ENCODE measurements at places on chromosomes 7 and 10.

- DNase-seq = no peak
Observed at GRCh38 chr7:151792636-151793035, 84.3 kb downstream of the PRKAG2 start.

DNA sequence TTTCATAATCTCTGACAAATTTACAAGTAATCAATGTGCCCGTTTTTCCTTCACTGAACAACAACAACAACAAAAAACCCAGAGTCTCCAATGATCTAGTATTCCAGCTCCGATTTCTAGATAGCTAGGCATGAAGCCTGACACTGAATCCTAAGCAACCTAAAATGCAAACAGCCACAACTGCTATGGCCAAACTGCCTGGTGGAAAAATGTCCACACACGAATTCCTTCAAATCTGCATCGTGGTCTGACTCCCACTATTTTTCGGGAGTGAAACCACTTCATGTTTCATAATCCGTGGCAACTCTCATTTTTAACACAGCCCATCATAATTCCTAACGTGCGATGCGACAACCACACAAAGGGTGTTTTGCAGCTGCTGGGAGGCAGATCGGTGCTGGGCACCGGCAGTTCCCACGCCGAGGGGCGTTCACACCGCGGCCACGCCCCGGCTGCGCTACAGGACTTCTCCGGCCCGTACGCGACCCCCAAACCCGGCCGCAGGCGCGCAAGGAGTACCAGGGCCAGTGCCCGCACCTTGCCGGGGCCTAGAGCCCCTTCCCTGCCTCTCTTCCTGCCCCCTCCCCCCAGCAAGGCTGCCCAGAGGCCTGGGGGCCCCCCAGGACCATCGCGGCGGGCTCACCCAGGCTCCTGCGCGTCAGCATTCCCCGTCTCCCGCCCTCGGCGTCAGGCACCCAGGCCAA lies 814 bp downstream of the RUFY2 start:
- no peak for DNase-seq

DNA sequence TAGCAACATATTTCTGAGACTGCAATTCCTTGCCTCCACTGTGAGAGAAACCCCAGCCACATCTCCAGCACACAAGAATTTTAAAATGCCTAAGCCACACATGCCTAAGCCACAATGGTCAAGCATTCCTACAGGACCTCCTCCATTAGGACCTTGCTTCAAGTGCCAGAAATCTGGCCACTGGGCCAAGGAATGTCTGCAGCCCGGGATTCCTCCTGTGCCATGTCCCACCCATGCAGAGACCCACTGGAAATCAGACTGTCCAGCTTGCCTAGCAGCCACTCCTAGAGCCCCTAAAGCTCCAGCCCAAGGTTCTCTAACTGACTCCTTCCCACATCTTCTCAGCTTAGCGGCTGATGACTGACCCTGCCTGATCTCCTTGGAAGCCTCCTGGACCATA lies 117.5 kb downstream of the AHR start:
- DNase-seq = no peak

GRCh38 chr7:130419658-130420057 lies 21.2 kb downstream of the CEP41 start:
- DNase-seq = no peak

- no peak for DNase-seq
Observed at GRCh38 chr10:66209025-66209424, 716.8 kb upstream of the LRRTM3 start.

DNA sequence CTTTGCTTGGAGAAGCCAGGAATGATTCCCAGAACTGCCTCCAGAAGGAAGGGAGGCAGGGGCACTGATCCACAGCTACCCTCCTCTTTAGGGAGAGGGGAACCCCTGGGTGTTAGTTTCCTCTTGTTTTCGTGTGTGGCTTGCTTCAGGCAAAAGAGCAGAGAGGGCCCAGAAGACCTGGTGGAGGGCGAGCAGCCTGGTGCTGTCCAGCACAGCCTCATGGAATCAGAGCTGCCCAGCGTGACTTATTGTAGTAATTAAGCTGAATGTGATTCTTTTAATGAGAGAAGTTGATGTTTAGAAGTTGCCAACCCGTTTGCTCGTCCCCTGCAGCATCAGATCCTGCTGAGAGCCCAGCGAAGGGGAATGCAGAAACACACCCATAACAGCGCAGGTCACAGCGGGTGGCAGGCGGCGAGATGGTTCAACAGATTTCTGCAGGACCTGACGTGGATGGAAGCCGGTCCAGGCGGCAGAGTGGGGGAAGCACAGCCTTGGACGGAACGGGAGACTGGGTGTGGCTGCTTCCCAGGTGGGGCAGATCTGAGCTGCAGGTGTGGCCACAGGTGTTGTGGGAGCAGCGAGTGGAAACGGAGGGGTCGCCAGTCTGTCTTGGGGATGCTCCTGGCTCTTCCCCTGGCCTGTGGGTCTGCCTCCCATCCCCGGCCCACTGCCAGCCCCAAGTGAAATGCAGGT lies 53.7 kb upstream of the SHH start:
- DNase-seq = peak; percentile 52

DNA sequence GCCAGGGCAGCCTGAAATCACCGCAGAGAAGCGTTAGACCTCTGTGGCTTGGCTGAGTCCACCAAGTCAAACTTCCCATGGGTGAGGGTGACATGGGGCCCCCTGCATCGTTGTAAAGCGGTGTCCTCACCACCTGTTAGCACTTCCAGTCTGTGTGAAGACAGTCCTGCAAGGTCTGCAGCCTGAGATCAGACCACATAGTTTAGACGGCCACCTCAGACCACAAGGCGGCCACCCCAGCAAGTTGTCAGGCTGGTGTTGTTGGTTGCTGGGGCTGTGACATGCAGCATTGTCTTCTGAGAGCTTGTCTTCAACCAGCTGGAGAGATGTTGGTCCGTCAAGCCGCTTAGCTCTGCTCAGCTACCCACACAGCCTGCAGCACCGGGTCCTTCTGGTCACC lies 44.1 kb upstream of the TARP start:
- DNase-seq = no peak

DNA sequence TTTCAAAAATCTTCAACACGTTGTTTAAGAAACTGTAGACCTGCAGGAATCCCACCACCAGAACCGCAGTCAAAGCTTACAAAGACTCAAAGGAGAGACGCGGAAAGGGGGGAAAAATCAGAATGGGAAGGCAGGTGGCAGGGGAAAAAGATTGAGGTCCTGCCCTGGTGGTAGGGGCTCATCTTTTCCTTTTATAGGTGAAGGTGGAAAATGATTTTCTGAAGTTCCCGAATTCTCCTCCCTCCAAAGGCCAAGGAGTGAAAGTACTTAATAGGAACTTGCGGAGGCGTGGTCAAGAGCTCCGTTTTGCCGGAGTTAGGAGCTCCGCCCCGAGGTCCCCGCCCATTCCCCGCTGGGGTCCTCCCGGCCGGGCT lies 724 bp downstream of the BBIP1 start:
- DNase-seq = peak; percentile 98

DNA sequence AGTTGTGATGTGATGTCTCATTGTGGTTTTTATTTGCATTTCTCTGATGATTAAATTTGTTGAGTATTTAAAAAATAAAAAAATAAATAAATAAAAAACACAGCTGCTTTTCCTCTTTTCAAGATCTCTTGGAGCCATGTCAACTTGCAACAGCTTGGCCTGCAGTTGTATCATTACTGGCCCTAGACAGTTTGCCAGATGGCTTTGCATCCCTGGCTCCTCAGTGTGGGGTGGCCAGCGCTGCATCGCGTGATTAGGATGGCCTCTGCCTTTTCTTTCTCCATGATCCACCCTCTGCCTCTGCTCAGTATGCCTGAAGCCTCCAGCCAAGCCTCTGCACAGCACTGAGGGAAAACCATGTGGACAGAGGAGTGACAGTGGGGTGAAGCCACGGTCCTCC lies 96.8 kb downstream of the PPP1R3C start:
- no peak for DNase-seq

- no peak for DNase-seq
Observed at GRCh38 chr7:92306153-92306552, 60.4 kb downstream of the ANKIB1 start.

- DNase-seq = no peak
Observed at GRCh38 chr7:128755075-128755818, 16.1 kb downstream of the CALU start.

DNA sequence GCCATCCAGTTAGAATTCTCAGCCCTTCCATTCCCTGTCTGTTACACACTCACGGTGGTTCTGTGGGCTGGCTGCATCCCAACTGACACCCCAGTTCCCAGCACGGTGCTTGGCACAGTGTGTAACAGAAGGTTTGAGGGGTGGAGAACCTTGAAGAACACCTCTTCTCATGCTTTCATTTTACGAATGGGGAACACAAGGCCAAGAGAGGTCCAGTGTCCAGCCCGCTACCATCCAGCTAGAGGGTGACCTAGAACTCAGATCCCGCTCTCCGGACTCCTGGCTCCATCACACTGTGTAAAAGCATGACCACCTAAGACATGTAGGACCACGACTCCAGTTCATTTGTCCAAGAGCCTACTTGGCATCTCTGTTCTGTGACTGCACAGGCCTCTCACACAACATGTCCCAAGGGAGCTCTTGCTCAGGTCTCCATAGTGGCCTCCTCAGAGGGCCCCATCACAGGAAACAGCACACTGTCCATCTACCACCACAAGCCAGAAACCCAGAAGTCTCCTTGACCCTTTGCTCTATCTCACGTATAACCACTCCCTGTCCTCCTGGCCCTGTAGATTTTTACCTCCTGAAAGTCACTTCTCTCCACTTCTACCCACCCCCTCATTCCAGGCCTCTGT lies 2.8 kb upstream of the CDH23 start:
- DNase-seq = peak; percentile 67

GRCh38 chr10:32929634-32930033 lies 28.4 kb downstream of the ITGB1 start:
- DNase-seq = no peak

DNA sequence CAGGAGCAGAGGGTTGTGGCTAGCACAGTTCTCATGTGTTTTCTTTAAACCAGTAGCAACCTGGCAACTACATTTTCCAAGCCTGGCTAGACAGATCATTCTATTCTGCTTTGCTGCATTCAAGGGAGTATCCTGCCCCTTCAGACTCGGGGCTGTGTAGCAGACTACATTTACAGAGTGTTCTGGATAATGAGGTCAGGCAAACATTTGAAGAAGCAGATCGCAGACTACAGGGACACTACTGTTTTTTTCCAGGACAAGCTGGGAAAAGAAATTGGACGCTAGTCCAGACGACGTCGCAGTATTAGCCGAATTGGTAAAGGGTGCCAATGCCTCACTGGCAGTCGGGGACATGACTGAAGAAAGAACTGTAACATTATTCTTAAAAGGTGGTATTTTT lies 61.0 kb upstream of the PAPSS2 start:
- DNase-seq = no peak

- no peak for DNase-seq
Observed at GRCh38 chr10:22606164-22606614, 108.2 kb downstream of the PIP4K2A start.

GRCh38 chr10:21083861-21084260 lies 186.8 kb upstream of the NEBL start:
- DNase-seq = no peak

DNA sequence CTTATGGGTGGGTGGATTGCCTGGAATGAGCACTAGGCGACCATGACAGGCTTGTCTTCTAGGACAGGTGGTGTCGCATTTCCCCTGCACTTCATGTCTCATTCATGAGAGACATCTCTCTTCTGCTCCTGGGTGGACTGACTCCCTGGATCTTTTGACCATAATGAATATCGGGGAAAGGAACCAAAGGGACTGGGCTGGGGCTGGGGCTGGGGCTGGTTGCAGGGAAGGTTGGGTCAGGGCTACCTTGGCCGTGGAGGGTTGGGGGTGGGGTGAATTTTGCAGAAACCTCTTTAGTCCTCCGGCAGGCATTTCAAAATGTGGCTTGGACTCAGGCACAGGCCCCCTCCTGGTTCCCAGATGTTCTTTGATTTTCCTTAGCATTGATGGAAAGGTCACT lies 319.2 kb downstream of the ZNF716 start:
- DNase-seq = no peak

- no peak for DNase-seq
Observed at GRCh38 chr7:27802999-27803398, 63.0 kb downstream of the TAX1BP1 start.

GRCh38 chr10:130801784-130802183 lies 509.7 kb downstream of the TCERG1L start:
- DNase-seq = no peak

- no peak for DNase-seq
Observed at GRCh38 chr10:70425096-70425495, 16.4 kb downstream of the NODAL start.

- DNase-seq = no peak
Observed at GRCh38 chr7:104174798-104175197, 33.0 kb downstream of the ORC5 start.

DNA sequence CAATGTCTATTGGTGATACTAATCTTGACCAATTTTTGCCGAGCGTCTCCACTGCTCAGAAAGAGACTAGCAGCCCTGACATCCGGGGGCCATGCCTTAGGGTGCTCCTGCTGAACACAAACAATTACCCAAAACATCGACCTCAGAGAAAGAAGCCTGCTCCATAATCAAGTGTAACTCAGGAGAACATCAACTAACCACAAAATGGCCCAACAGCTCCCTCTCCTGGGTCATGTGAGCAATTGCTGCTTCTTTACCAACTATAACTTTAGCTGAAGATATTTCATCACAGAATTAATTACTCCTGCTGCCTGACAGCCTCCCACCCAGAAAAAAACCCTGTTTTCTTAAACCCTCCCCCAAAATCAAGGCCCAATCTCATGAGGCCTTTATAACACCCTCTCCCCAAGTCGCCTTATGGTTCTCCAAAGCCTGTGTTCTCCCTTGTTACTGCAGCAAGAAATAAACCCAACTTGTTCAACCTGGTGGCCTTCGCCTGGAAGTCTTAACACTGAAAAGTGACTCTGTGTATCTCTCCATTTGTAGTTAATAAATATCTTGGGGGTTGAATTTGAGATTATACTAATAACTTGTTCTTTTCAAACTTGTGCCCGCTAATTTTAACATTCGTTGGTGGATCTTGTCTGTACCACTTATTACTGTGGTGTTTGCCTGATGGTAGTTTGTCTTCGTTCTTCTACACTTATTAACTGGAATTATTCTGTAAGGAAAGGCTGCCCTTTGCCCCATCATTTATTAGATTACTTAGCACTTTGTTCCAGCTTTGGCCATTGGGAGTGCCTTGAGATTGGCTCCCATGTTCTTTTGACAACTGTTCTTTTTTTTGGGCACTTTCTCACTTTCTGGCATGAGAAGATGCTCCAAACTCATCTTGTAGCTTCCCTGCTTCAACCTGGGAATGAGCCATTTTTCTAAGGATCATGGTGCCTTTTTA lies 21.2 kb upstream of the RAMP3 start:
- DNase-seq = no peak

DNA sequence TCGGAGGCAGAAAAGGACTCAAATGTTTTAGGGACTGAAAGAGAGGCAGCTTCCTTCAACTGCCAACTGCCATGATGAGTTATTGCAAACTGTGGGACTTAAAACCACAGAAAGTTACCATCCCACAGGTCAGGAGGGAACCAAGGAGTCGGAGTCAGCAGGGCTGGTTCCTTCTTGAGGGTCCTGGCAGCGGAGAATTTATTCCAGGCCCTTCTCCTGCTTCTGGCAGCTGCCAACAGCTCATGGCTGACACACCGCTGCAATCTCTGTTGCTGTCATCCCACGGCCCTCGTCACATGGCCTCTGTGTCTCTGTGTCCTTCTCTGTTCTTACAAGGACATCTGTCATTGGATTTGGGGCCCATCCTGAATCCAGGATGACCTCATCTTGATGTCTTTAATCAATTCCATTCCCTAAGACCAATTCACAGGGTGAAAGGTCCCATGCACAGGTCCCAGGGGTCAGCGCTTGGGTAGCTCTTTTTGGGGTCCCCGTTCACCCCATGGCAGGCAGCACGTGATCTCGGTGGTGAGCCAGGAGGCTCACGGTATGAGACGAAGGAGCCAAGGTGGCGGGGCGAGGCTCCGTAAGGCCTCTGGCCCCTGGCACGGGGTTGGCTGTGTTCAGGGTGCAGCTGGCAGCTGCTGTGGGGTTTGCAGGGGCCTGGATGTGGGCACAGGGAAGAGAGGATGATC lies 27.4 kb upstream of the PSMG3 start:
- no peak for DNase-seq
